ENCODE measurements at places on chromosomes 4 and X.

- H3K36me3 ChIP-seq, result no peaks in the 10 kb centered on the region
- no peaks in the 10 kb centered on the region for H3K27me3 ChIP-seq
- no peak overlapping the region for H3K4me3 ChIP-seq
- no peak overlapping the region for H3K27ac ChIP-seq
- no peak for DNase-seq
These were observed 353.9 kb downstream of the GPAT3 start for GRCh38 chr4:83889802-83890201.

GRCh38 chr4:87053802-87054767 lies 119.3 kb downstream of the AFF1 start:
- H3K36me3 ChIP-seq, result no peaks in the 10 kb centered on the region
- H3K27ac ChIP-seq, result peak overlapping the region; percentile 83
- DNase-seq, result no peak
- peaks cover 16% of the 10 kb centered on the region for H3K4me1 ChIP-seq
- H3K27me3 ChIP-seq, result no peaks in the 10 kb centered on the region
- H3K4me3 ChIP-seq, result peak overlapping the region; percentile 11

DNA sequence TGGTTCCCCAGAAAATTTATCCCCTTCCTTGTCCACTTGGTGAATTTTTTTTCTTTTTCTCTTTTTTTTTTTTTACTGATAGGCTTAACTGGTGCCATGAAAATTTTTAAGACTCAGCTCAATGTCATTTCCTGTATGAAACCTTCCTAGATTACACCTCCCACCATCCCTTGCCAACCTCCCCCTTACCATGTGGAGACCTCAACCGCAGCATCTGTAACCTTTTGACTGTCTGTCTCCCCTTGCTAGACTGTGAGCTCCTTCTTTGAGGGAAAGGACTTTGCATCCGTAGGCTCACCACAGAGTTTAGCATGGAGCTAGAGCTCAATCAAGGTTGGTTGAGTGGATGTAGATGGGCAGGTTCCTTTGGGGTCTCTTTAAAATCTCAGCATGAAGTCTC lies 5.2 kb upstream of the PGRMC1 start:
- H3K4me1 ChIP-seq, result no peaks in the 10 kb centered on the region
- H3K27ac ChIP-seq, result no peak overlapping the region
- no peak for DNase-seq
- H3K4me3 ChIP-seq, result no peak overlapping the region

- H3K4me3 ChIP-seq, result no peak overlapping the region
- no peaks in the 10 kb centered on the region for H3K4me1 ChIP-seq
- DNase-seq, result no peak
- H3K27me3 ChIP-seq, result no peaks in the 10 kb centered on the region
- no peaks in the 10 kb centered on the region for H3K36me3 ChIP-seq
These were observed 61.0 kb downstream of the SEPSECS start for GRCh38 chr4:25098964-25099891.

- DNase-seq, result no peak
- peaks cover 7% of the 10 kb centered on the region for H3K4me1 ChIP-seq
- peak overlapping the region; percentile 76 for H3K27ac ChIP-seq
These were observed 63.7 kb downstream of the SEC24D start for GRCh38 chr4:118772081-118772766.

DNA sequence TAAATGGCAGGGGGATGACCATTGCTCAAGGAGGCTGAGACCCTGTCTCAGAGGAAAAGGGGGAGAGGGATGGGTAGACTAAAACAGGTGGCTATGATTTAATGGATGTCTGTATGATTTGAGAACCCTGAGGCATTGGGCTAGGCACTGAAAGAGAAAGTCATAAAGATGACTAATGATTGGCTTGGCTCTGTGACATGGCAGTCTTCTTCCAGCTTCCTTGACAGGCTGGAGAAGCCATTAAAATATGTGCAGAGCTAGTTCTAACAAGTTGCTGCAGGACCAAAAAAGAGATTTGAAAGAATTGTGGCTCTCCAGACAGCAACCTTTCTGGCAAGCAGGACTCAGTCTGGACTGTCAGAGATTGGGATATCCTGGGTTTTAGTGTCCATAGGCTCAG lies 53.6 kb downstream of the AMER1 start:
- no peak for DNase-seq
- H3K4me1 ChIP-seq, result no peaks in the 10 kb centered on the region
- no peak overlapping the region for H3K4me3 ChIP-seq

Data from ascending aorta (tissue), 2 donors.